Bladder microvascular endothelial cell (primary cell): ENCODE measurements at places on chromosomes 13 and 19. TPM values are rescaled to one million over a fixed set of nuclear protein-coding genes. Genes with fewer than 3 reads are reported as not detected.

Gene ZSCAN1
- 0.16 and 0.25 TPM in 2 replicates for total RNA-seq

Gene SRRM5
- total RNA-seq: 0.06 TPM in 1 of 2 replicates, not detected in the other

Gene PALM
- 13.6 and 65.8 TPM in 2 replicates for total RNA-seq

Gene GEMIN7
- total RNA-seq: 14.2 and 22.5 TPM in 2 replicates

Gene NANOS3
- 0.94 TPM in 1 of 2 replicates, not detected in the other for total RNA-seq

Gene LRCH1
- 12.1 and 32.3 TPM in 2 replicates for total RNA-seq

Gene ERF
- total RNA-seq: 24.6 and 43.7 TPM in 2 replicates

Gene SSC5D
- 0.16 and 0.31 TPM in 2 replicates for total RNA-seq

Gene TEX29
- total RNA-seq: 0.44 TPM in 1 of 2 replicates, not detected in the other
